ENCODE measurements at places on chromosomes 1 and 21.

GRCh38 chr1:152481869-152482664 is 28.5 kb upstream of the LCE5A start:
- no peak for DNase-seq

DNA sequence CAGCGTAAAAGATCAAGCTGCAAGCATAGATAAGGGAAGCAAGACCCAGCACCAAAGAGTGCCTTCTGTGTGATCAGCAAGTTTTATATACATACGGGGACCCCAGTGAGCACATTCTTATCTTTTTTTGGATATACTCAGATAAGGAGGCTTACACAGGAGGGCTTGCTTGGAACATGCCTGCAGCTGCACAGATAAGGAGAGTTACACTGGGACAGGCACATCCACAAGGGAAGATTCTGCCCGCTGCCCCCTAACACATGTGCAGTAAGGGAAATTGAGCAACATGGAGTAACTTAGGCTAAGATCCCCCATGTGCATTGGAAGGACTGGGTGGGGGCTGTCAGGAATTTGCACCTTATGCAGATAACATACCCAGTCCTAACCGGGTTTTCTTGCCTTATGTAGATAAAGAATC is 1334.8 kb downstream of the MRPL39 start:
- DNase-seq = no peak

GRCh38 chr1:199046618-199047017 is 407.8 kb downstream of the PTPRC start:
- no peak for DNase-seq

DNA sequence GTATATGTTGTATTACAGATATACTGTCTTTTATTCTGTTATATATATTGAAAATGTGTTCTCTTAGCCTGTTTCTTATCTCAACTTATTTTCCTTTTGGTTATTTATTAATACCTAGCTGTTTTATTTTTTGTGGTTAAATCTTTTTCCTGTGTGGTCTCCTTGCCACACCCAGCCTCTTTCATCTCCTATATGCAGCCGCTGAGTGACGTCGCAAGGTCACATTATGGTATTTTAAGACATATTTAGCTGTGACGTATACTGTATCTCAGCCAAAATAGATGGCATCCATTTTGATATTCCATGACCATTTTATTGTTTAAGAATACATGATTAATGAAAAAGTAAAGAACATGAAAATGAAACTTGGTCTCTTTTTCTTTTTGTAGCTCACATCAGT is 29.1 kb downstream of the CENPF start:
- no peak for DNase-seq

DNA sequence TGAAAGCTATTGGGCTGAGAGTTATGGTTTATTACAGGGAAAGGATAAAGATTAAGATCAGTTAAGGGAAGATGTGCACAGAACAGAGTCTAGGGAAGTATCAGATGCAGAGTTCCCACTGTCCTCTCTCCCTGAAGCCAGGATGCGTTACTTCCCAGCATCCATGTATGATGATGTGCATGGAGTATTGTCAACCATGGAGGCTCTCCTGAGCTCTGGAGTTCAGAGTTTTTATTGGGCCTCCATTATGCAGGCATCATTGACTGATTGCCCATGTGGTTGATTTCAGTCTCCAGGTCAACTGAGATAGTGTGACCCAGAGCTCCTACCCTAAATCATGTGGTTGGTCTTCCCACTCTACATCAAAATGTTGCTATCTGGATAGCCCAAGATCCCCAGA is 30.7 kb downstream of the SERINC2 start:
- no peak for DNase-seq

- DNase-seq = no peak
Observed at GRCh38 chr1:112852276-112852675, 103.7 kb downstream of the SLC16A1 start.

DNA sequence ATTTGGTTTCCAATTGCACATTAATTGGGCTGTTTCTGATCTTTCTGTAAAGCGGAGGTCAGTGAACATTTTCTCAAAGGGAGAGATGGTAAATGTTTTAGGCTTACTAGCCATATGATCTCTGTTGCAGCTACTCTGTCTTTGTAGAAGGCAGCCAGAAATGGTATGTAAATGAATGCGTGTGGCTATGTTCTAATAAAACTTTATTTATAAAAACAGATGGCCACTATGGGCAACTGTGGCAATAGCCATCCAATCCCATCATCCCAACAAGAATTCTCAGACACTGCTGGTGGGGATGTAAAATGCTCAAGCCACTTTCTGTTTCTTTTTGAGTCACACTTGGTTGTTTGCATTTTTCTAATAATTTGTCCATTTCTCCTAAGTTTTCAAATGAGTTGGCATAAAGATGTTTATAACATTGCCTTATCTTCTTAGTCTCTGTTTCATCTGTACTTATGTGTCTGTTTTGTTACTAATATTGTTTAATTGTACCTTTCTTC is 448.8 kb upstream of the VAMP3 start:
- no peak for DNase-seq

GRCh38 chr1:174114788-174115448 is 44.4 kb upstream of the RABGAP1L start:
- no peak for DNase-seq

DNA sequence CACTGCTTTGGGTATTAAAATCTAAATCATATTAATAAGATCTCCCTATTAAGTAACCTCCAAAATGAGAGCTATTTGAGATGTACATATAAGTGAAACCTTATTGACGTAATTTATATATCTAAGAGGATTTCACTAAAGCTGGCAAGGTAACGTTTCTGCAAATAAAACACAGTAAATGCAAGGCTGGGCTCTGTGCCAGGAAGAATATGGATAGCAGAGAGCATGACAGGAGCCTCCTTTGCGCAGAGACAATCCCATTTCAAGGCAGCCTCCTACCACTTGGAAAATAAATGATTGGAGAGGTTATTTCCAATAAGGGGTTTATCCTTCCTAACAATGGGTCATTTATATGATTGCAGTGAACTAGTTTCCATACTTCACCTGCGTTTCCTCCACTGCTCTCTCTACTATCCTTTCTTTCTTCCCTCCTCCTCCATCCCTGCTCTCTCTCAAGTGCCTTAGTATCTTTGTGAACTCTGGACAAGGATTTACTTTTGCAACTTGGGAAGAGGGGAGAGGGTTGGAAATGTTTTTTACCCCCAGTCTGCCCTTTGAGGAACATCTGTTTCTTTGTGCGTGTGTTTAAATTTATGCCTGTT is 3.0 kb upstream of the NFIA start:
- no peak for DNase-seq

- no peak for DNase-seq
Observed at GRCh38 chr1:83052865-83053264, 946.1 kb downstream of the TTLL7 start.

DNA sequence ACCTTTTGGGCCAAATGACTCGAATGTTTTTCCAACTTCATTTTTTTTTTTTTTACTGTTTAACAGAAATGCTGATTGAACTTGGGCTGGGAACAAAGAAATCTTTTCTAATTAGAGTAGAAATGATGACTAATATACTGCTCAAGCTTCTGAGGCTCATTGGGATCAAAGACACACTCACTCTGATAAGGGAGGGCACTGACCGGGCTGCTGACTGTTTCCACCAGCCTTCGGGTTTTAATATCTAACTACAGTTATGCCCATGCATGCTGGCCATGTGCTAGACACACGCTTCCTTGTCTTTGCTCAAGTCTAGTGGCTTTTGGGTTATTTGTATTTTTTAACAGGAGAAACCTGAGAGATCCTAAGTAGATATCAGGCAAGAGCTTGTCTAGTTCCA is 16.8 kb downstream of the ZBTB18 start:
- no peak for DNase-seq

DNA sequence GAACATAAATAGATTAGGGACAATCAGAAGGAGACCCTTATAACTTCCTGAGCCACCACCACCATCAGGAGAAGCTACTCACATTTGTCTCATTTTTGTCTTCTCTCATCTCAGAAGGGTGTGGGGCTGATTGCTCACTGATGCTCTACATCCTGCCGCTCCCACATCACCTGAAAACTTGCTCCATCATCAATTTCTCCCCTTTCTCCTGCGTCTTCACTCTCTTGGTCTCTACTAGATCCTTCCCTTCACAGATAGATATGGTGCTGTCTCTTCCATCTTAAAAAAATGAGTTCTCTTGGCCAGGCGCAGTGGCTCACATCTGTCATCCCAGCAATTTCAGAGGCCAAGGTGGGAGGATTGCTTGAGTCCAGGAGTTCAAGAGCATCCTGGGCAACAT is 38.4 kb downstream of the C1orf216 start:
- DNase-seq = no peak

DNA sequence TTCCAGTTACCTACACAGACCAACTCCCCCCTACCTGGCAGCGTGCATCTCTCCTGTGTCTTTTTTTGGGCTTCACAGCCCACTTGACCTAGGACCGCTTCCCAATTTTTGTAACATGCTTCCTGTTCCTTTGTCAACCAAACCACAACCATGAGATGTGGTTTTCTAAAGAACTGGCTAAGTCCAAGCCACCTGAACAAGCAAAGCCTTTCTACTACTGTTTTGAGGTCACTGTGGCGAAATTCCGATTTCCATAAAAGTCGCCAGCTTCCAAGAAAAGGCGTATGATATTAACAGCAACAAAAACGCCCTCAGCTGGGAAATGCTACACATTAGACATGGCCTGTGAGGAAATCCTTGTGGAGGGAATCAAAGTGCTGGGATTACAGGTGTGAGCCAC is 12.7 kb upstream of the AK2 start:
- DNase-seq = no peak

DNA sequence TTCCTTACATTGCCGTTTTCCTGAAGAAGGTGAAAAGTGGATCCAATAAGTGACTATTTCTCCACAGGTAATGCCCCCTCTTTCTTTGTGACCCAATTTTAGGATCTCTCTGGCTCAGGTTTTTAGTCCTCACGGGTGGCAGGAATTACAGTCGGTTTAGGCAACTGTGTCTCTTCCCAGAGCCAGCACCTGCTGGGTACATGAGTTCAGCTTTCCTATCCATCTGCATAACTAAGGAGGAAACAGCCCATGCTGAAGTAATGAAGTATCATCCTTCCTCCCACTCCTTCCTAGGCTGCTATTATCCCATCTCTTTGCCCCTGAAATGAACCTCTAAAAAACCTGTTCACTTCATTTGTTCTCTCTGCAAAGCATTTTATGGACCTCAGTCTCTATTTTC is 544.6 kb downstream of the NEGR1 start:
- no peak for DNase-seq

GRCh38 chr1:32773018-32773763 is 44.0 kb downstream of the YARS1 start:
- DNase-seq = peak; percentile 42

DNA sequence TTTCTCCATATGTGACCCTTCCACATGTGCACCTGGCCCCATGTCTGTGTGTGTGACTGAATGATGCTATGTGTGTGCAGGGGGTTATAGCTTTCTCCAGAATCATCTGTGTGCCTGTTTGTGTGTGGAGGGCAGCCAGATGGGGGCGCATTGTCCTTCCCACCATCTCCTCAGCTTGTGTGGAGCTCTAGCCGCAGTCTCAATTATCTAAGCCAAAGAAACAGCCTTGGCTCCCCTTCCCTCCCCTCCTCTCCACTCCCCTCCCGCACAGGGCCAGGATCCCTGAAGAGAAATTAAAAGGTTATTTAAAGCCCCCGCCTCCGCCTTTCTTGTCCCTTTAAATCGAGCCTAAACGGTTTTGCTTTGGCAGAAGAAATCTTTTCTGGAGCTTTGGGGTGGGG is 1.8 kb upstream of the DMBX1 start:
- DNase-seq = no peak

DNA sequence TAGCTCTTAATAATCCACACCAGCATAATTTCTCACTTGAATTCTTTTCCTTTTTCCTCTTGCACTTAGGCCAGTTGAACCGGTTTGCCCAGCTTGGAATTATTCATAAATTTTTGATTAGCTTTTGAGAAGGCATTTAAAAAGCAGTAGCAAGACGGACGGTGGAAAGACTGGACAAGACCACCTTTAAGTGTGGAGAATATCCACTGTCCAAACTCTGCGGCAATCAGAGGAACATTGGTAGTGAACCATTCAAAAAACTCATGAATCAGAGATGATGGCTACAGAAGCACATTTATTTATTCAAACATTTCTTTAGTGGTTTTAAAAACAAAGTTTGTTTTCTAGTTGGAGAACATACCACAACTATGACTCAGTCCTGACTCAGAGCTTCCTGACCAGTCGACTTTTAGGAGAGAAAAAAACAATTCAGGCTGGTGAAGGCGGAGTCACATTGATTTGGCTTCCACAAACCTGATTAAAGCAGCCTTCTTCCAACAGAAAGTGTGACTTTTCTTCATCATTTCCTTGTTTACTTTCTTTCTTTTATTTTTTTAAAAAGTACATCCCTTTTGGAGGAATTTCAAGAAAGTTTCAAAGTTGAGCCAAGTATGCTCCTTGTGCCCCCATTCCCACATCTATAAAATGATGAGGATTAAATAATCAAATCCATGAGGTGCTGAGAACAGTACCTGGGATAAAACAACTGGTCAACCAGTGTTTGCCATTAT is 128.8 kb downstream of the ADSS2 start:
- no peak for DNase-seq

- DNase-seq = no peak
Observed at GRCh38 chr1:97538113-97538512, 382.7 kb downstream of the DPYD start.

DNA sequence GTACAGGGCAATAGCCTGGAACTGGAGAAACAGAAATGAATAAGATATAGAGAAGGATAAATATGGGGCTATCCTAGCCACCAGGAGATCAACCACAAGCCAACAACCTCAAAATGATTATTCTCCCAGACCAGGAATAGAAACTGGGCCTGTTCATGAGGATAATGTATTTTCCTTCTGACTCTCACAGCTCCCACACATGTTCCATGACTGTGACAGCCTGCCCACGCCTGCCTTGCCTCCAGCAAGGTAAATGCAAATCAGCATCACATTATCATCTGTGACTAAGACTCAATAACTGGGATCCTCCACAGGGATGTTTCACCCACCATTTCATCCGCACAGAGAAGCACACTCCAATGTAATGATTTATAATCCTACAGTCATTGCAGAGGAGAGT is 3.3 kb downstream of the ENSA start:
- DNase-seq = no peak

DNA sequence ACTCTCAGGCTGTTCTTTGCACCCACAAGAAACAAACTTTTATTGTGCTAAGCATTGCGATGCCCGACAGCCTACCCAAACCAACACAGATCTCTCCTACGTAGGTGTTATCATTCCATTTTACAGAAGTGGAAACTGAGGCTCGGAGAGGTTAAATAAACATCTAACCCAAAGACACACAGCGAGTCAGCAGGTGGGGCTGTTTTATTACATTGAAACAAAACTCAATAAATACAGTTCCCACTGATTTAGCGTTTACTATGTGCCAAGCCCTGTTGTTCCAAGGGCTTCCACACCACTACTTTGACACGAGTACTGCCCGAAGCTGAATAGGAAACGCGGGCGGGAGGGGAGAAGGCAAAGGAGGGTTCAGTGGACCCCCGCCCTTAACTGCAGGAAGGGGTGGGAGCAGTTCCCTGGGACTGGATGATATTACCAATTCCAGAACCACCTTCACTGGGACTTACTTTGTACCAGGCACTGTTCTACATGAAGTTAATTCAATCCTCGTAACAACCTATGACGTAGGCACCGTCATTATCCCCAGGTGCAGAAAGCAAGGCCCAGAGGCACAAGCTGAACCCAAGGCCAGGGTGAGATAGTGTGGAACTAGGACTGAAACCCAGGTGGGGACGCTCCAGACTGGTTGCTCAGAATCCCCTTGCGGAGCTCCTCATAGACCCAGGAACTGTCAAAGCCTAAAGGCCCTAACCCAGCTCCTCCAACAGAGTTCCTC is 19.3 kb upstream of the ALDH4A1 start:
- no peak for DNase-seq

All from stimulated activated CD4-positive, alpha-beta T cell treated with anti-CD3 and anti-CD28 coated beads, Interleukin-1b, Interleukin-23, amount 100 ng/mL, for 1 hour (primary cell).